ENCODE measurements at places on chromosomes 2 and 18.

- DNase-seq: no peak
Measured at GRCh38 chr2:200218645-200219044, 87.8 kb upstream of the SPATS2L start.

GRCh38 chr2:45953376-45954027, 302.0 kb downstream of the PRKCE start:
- no peak for DNase-seq

DNA sequence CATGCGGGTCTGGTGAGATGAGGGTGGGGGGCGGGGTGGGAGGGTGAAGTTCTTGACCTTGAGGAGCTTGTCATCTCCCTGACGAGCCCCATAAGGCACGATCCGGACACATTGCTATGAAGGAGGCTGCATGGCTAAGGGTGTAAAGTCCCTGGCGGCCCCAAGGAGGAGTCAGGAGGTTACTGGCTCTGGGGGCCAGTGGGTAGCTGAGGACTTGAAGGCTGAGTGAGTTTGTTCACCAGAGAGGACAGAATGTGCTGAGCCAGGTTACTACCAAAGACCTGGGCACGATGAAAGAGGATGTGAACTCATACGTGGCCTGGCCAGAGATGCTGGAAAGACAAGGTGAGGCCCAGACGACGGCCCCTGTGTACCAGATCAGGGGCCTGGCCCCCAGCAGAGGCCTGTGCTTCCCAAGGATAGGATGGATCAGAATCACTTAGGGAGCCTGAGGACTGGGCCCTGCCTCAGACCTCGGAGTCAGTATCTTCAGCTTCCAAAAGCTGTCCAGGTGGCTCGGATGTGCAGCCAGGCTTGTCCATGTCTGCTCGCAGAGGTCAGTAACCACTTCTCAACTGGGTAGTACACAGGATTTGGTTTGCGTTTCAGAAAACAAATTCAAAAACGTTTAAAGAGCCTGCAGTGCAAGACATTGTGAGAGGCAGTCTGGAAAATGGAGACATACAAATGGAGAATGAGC, 110.9 kb downstream of the RNF144A start:
- peak; percentile 8 for DNase-seq

DNA sequence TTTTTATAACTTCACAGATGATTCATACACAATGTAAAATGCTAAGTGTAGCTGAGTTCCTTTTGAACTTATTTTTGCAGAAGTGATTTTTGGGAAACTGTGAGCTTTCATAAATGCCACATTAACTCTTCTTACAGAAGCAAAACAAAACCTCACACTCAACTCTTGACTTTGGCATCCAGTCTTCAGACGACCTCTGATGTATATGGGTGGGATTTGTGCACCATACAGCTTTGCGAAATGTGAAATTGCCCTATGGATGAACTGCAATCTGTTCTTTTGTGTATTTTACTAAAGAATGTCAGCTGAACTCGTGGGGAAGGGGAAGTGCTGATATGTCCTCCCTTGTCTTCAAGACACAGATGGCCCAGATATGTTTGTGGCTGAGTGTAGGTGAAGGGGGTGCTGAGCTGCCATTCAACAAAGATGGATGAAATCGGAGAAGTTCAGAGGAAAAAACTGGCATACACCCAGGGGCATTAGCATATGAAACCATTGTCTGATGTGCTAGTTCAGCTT, 218.3 kb downstream of the PTGR3 start:
- no peak for DNase-seq

- no peak for DNase-seq
Measured at GRCh38 chr18:33560686-33561370, 17.2 kb upstream of the ASXL3 start.

DNA sequence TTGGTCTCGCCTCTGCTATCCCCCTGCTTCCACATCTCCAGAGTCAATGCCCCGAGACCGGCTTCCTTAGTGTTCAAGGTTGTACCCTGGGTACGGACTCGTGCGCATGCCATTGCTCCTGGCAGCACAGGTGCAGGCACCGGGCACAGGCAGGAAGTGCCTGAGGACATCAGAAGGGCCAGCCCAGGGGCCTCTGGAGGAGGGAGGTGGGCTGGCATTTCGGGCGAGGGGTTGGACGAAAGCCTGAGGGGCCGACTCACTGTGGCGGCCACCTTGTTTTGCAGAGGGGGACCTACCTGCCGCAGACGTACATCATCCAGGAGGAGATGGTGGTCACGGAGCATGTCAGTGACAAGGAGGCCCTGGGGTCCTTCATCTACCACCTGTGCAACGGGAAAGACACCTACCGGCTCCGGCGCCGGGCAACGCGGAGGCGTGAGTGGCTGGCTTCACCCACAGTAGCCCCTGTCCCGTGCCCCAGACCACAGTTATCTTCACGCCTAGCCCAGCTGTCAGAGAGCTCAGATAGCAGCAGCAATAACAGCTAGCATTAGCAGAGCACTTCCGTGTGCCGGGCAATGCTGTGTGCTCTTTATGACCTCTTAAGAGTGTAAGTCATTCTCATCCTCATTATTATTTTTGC, 12.5 kb downstream of the ITM2C start:
- no peak for DNase-seq

DNA sequence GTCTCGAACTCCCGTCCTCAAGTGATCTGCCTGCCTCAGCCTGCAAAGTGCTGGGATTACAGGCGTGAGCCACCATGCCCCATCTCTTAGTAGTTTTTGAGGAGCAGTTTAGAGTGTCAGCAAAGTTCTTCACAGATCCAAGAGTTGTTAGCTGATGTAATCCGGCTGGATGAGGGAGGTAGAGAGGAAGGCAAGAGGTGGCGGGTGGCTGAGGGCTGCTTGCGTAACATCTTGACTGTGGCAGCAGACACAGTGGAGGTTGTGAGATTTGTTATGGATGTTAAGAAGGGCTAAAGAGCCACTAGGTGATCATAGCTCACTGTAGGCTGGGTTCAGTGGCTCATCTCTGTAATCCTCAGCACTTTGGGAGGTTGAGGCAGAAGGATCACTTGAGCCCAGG, 19.5 kb upstream of the FAM136A start:
- no peak for DNase-seq

GRCh38 chr2:149650006-149650405, 62.4 kb upstream of the MMADHC start:
- no peak for DNase-seq

DNA sequence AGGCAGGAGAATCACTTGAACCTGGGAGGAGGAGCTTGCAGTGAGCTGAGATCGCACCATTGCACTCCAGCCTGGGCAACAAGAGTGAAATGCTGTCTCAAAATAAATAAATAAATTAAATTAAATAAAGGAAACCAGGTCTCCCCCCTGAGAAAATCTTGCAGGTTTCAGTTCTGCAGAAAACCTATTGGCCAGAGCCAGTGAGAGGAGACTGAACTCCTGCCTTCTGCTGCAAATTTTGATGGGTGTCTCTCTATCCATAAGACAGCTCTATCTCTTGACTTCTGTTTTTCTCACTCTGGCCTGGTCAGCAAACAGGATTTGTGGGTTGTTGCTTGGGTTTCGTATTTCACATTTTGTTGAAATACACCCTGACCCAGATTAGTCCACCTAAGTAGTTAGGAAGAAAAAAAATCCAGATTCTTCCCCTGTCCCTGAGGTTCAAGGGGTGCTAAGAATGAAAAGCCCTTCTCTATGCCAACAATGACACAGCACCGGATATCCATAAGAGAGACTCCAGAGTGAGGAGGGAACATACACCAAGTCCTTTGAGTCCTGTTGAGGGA, 86.7 kb upstream of the MAP4K4 start:
- DNase-seq: no peak

DNA sequence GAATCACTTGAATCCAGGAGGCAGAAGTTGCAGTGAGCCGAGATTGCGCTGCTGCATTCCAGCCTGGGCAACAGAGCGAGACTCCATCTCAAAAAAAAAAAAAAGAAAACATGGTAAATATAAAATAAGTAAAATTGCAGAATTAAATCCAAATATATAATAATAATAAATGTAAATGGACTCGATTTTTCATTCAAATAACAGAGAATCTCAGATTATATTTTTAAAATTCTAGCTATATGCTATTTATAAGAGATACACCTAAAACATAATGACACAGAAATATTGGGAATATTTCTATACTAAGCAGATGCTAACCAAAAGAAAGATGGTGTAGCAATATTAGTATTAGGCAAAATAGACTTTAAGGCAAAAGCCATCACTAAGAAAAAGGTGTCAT, 15.1 kb upstream of the NEURL3 start:
- no peak for DNase-seq

DNA sequence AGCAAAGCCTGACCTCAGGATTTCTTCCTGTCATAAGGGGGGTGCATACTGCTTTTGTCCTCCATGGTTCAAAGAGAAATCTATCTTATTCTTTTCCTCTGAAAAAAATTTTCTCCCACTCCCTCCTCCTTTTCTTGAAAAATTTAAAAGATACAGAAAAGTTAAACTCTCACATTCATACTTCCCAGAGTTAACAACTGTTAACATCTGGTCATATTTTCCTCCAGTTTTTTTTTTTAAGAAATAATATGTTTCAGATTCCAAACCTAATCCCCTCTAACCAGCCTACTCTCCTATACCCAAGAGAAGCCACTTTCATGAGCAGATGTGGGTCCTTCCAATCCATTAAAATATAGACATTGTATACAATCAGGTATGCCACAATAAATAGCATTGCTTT, 378.9 kb upstream of the HNRNPA3 start:
- DNase-seq: no peak

- no peak for DNase-seq
Measured at GRCh38 chr2:127407661-127408003, 10.6 kb upstream of the PROC start.

DNA sequence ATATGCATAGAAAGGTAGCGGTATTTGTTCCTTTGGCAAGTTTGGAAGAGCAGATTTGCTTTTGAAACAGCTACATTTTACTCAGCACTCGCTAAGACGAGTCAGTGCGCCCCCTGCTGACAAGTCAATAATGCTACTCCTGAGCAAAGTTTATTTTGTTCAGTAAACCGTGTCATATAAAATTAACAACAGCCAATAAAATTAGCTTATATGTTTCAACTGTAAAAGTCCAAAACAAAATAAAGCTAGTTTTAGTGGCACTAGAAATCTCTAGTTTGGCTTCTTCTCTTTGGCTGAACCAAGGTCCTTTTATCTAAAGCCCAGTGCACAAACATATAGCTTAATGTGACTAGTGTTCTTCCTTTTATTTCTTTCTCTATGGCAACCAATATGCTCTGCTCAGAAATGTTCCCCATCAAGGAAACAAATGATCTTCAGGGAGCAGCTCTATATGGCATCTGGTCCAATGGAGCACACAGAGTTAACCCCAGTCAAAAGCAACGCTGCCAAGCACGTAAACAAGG, 4.2 kb upstream of the POU3F3 start:
- DNase-seq: peak; percentile 76

GRCh38 chr2:41930807-41931566, 116.8 kb upstream of the PKDCC start:
- no peak for DNase-seq

DNA sequence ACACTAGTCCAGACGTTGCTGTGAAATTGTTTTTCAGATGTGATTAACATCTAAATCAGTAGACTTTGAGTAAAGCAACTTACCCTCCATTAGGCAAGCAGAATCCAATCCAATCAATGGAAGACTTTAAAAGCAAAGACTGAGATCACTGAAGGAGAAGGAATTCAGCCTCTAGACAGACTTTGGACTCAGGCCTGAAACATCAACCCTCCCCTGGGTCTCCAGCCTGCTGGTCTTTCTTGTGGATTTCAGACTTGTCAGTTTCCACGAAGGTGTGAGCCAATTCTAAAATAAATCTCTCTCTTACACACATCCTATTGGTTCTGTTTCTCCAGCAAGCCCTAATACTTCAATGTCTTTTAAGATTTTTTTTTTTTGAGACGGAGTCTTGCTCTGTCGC, 50.0 kb upstream of the EDAR start:
- DNase-seq: no peak

DNA sequence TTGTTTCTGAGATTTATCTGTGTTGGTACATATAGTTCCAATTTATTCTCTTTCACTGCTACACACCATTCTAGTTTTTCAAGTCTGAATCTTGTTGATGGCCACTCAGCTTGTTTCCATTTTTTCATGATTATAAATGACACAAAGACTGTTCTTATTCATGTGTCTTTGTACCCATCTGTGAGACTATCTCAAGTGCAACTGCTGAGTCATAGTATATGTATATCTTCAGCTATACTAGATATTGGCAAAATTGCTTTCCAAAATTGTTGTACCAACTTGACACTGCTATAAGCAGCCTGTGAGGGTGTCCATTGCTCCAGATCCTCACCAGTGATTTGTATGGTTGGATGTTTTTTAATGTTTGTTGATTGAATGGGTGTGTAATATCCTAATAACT, 37.2 kb upstream of the RTN4 start:
- no peak for DNase-seq

DNA sequence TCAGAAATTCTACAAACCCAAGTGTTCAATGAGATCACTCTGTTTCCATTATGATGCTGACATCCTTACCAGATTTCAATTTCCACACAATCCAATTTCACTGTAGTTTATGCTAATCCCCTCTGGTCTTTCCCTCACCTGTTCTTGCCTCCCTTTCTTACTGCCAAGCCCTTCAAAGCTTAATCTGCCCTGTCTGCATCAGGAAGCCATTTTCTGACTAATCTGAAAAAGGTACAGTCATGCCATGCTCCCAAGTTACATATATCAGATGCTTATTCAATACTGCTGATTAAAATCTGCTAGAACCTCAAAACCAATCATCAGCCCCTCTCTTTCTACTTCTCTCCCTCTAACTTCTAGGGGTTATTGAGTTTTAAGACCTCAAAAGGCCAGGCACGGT, 8.9 kb downstream of the KRTCAP3 start:
- no peak for DNase-seq

- no peak for DNase-seq
Measured at GRCh38 chr2:8260213-8260612, 421.6 kb upstream of the ID2 start.

GRCh38 chr18:53649621-53650020, 574.8 kb downstream of the MBD2 start:
- DNase-seq: no peak

GRCh38 chr2:240299710-240300068, 135.8 kb upstream of the GPC1 start:
- no peak for DNase-seq

DNA sequence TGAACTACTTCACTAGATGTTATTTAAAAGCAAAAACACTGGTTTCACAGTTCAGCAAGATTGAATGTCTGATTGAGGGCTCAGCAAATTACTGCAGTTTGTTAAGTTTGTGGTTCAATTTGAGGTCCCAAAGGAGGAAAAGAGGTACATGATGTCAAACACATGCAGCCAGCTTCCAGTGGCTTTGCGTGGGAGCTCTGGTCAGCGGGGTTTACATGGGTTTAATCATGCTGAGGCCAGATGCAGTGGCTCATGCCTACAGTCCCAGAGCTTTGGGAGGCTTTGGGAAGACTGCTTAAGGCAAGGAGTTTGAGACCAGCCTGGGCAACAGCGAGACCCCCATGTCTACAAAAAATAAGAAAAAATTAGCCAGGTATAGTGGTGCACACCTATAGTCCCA, 111.5 kb downstream of the MAPK4 start:
- DNase-seq: no peak

- DNase-seq: no peak
Measured at GRCh38 chr18:11266781-11267480, 117.6 kb upstream of the PIEZO2 start.

- no peak for DNase-seq
Measured at GRCh38 chr2:53941749-53942148, 29.0 kb downstream of the PSME4 start.

Data from right hindlimb (tissue), 1 donor.